Right renal pelvis (tissue), 4 donors: ENCODE measurements at places on chromosomes 3 and 15.

DNA sequence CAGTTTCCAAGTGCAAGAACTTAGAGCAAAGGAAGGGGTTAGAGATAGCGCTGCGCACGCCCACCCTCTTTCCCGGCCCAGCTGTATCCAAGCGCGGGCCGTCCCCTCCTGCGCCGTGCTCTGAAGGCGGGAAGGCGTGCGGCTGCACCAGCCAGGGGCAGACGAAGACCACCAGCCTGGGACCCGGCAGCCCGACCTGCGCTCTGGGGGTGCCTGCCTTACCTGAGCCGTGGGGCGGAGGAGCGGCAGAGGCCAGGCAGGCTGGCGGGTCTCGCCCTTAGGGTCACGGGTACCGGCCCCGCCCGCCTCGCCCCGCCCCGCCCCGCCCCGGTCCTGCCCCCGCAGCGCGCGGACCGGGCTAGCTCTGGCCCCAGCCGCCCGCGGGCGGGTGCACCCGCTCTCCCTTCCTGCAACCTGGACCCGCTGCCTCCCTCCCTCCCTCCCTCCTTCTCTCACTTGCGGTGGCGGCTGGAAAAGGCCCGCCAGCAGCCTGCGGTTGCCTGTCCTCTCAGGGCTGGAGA, at the start of gene WDR72:
Gene WDR72 (minus strand): TSS at position 253 of the 521 bp plus-strand sequence. CDS start 26,514 bp downstream, outside the sequence.
- DNase-seq, result peak; percentile 12

DNA sequence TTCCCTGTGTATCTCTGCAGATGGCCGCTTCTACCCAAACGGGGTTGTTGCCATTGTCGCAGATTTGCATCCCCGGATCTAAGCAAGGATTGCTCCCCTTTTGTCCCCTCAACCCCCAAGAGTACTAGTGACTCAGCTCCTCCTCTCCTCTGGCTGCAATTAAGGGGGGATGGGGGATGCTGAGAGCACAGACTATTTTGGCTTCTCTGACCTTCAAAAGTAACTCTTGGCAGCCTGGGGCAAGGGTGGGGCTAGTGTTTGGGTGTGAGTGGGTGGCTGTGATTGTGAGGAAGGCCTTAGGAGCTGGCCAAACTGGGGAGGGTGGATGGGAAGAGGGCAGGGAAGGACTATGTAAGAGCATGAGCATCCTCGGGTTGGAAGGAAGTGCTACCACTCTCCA, 1.2 kb upstream of the MAP1A start:
- no peak for DNase-seq

- DNase-seq, result no peak
Observed at GRCh38 chr15:89857673-89858072, 36.1 kb downstream of the AP3S2 start.

GRCh38 chr3:87848003-87848402, 210.8 kb downstream of the CGGBP1 start:
- no peak for DNase-seq

DNA sequence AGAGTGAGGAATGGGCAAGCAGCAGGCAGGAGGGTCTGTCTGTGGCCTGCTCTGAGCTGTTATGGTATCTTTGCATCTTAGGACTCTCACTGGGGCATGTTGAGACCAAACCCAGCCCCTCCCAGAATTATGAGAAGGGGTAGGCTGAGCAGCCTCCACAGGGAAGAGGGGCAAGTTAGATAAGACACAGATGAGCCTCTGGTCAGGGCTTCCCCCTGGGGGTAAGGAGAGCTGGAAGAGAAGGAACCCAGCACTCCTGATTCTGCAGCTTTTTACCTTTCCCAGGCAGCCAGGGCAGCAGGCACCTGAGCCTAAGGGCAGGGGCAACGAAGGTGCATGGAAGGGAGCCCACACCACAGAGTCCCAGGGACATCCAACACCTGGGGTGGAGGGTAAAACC, 19.3 kb downstream of the DUOX1 start:
- no peak for DNase-seq

DNA sequence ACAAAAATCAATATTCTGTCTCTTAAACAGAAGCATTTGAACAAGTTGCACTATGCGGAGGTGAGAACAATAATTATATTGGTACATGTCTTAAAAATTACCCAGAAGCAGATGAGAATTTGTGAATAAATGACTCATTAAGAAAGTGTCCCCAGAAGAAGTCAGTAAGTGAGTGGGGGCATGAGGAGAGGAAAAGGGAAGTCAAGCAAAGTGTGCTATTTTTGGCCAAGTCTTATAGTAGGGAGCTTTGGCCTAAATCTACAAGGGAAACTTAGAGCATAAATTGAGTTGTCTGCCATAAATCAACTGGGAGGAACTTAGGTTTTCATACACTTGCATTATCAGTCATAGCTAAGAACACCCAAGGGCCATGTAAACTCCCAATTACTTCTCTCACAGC, 86.9 kb upstream of the SATB1 start:
- no peak for DNase-seq

DNA sequence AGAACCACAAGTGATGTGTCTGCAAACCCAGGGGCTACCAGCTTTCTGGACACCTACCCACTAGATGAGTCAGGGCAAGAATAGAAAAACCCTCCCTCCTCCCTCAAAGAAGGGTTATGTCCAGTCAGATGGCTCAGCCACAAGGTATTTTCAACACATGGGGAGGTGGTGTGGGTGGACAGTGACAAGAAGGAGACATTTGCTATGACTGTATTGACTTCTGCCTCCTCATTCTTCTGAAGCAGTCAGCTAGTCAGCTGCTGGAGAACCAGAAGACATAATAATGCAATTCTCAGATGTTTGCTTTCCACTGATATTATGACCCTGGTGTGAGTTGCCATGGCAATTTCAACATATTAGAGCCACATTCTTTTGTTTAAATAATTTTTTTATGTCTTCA, 66.7 kb upstream of the GOLGA8B start:
- no peak for DNase-seq

DNA sequence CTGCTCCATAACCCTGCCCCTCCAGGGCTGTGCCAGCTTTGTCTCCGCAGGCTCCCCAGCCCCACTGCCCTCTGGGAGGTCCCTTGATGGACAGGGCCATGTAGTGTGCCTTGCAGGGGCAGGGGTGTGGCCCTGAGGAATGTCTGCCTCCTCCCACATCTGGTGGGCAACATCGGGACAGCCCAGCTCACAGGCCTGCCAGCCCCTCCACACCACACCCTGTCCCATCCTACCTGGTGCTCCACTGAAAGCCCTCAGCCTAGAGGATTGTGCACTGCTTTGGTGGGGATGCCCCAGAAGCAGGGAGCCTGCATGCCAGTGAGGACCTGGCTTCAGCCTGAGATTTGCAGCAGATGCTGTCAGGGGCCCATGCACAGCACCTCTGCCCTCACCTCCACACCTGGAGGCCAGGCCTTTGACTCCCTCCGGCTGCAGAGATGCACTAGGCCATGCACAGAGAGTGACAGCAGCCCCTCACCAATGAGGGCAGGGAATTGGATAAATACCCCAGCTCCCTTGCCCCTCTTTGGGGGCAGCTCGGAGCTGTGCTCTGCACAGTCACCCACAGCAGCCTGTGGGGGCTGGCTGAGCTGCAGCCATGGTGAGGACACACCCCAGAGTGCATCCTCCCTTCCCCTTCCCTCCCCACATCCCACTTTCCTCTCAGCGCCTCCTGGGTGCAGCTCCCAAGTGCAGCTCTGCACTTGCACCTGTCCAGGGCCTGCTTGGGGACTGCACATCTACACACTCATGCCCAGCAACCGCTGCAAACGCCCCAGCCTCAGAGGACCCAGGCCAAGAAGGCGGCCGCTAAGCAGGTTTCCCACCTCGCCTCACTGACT, 2.7 kb downstream of the C3orf22 start:
- DNase-seq, result no peak
